Activated CD8-positive, alpha-beta T cell treated with anti-CD3 and anti-CD28 coated beads for 36 hours (primary cell): ENCODE measurements at places on chromosomes 3 and 15. TPM values are rescaled to one million over a fixed set of nuclear protein-coding genes. Genes with fewer than 3 reads are reported as not detected.

ACTRT3 gene
- total RNA-seq: 0.14 TPM

CNTN4 gene
- total RNA-seq: not detected

- no peaks in the 10 kb centered on the region for H3K4me1 ChIP-seq
- DNase-seq: no peak
- H3K27ac ChIP-seq: no peak within 1 kb of the TSS
- H3K27me3 ChIP-seq: no peaks in the 10 kb centered on the region
- no peak within 1 kb of the TSS for H3K4me3 ChIP-seq
Measured at GRCh38 chr3:167473863-167474262, at the start of gene SERPINI2. TSS of gene SERPINI2 (minus strand) at chr3:167474042. CDS start at chr3:167471834, 2,208 bp downstream.

GRCh38 chr3:86047161-86047560, 943.8 kb downstream of the VGLL3 start:
- no peaks in the 10 kb centered on the region for H3K36me3 ChIP-seq
- H3K4me1 ChIP-seq: no peaks in the 10 kb centered on the region
- no peak for DNase-seq
- H3K27ac ChIP-seq: no peak overlapping the region

- no peak overlapping the region for H3K27ac ChIP-seq
- H3K4me3 ChIP-seq: no peak overlapping the region
- H3K36me3 ChIP-seq: peaks cover 25% of the 10 kb centered on the region
- no peaks in the 10 kb centered on the region for H3K27me3 ChIP-seq
Measured at GRCh38 chr3:120780977-120781376, 38.4 kb downstream of the GTF2E1 start.
